ENCODE measurements at places on chromosomes 11 and 22.
A peak's percentile ranks its signal among the peaks of the same experiment; 100 is the strongest.

DNA sequence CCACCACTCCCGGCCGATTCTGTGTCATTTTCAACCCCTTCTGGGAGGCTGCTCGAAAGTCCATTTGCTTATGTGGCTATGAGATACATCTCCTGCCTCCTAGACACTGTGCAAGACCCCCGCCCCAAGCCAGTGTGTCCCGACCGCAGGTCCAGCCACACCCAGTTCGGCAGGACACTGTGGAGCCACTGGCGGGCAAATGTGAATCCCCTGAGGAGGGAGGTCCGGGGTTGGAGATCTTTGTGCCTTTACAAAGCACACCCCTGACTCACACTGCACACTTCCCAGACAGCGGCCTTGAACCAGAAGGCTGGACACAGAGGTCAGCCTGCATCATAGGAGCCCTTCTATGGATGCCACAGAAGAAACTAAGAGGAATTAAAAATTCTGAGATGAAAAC lies 17.4 kb downstream of the FXYD6 start:
- no peak for DNase-seq

DNA sequence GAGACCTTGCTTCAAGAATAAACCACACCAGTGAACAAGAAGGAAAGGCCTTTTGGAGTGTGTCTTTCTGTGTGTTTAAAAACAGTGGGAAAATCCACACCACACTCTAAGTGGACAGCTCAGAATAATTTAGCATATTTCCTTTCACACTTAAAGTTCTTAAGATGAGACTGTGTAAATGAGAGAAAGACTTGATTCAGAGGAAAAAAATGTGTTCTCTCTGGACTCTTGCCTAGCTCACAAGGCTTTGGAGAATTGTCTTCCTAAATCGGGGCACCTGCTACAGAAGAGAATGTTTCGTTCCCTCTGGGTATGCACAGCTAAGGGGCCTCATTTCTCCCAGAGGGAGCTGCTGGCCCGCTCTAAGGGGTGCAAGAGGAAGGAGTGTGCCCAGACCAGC lies 28.4 kb upstream of the CRTAM start:
- DNase-seq, result no peak

- DNase-seq, result peak; percentile 4
Observed at GRCh38 chr11:132523929-132524328, 1008.4 kb downstream of the OPCML start.

DNA sequence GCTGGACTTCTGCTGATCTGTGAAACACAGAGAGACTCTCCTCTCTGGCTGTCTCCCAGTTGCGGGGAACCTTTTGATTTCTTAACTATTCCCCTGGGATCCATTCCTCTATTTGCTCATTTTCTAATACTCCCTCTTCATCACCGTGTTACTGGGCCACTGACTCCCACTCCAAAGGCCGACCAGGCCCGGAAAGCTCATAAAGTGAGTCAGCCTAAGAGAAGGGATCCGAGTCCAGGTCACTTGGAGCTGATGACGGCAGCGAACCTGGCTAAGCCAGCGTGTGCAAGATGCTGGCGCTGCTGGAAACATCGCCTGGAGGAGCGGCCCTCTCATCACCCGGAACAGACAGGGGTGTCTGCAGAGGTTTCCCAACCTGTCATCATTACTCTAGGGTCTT lies 112.8 kb downstream of the FBXO7 start:
- DNase-seq, result peak; percentile 77

DNA sequence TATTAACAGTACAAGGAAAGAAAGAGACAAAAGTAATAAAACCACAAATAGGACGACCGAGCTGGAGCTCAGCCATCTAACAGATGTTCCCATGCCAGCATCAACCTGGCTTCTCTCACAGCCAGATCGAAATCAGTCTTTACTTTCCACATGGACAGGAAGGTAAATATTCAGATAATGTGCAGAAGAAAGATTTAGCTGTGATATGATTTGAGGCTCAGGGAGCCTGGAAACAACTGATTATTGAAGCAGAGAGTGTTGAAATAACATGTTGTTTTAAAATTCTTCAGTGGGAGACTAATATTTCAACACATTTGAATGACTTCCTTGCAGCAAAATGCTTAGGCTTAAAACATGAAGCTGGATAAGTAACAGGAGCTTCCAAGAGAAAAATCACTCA lies 546.8 kb downstream of the ETS1 start:
- DNase-seq, result no peak

DNA sequence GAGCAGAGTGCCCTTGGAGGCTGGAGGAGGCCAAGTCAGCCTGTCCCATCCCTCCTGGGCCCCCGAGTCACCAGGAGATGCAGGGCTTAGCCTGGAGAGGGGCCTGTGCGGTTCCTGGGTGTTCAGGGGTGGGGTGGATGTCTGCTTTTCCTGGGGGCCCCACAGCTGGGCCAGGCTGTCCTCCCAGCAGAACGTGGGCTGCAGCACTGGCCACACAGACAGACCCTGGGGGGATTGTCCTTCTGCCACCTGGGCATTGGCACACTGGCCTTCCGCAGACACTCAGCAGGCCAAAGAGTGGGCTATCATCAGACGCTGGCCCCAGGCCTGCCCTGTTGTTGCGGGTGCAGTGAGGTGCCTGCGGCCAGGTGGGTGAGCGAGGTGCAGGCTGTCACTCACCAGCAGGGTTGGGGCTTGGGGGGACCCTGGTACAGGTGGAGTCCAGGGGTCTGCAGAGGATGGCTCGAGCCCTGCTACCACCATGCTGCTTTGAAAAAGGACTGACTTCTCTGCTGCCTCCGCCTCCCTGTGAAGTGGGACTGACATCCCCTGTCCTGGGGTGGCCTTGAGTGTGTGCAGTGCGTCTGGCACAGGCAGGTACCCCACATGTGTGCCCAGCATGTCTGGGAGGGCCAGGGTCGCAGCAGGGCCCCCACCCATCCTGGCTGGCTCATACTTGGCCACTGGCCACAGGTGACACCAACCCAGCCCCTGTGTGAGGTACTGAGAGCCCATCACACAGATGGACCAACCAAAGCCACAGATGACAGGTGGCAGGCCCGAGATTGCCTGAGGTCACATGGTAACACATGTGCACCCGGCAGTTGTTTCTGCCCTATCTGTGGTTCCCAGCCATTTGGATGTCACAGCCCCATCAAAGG lies 39.0 kb upstream of the KCNQ1OT1 start:
- no peak for DNase-seq

DNA sequence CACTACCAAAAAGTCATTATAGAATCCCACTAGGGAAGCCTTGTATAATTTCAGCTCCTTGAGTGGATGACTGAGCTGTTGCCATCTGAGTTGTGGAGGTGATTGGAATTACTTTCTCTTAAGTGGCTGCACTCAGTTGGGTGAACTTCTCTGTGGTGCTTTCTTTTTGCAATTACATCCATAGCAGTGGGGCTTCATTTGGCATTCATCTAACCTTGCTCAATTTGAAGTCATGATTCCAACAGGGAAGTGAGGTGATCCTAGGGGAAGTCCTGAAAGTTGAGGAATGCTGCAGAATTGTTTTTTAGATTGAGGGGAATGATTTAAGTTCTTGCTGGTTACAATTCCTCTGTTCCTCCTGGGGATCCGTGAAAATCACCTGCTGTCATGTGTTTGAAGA lies 39.6 kb downstream of the ARHGAP42 start:
- no peak for DNase-seq

DNA sequence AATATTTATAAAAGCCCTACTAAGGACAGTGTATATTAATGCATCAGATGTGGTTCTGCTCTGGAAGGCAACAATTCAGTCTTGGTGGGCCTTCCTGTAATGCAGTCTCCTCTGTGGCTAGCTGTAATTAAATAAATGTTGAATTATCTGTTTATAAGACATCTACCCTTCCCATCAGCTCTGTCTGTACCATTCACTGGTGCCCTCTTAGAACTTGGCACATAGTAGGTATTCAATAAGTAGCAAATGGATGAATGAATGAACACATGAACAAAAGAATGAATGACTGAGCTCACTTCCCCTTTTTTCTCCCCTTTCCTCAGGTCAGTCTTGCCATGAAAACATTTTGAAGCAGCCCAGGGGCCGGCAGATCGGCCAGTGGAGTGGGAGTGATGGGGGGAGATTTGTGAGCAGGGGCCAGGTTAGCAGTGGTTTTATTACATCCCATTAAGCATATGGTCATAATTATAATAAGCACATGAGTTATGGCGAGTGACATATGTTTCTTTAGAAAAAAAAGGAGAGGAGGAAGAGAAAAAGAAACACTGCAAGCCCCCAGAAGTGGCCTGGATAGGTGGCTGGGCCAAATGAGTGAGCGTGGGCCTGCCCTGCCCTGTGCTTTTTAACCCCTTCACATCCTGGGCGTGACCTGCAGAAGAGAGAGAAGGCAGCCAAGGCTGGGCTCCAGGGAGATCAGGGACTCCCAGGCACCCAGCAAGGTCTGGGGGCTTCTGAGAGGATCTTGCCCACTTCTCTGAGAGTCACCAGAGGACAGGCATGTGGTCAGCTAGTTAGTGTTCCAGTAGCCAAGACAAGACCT lies 48.6 kb upstream of the CD82 start:
- no peak for DNase-seq

- no peak for DNase-seq
Observed at GRCh38 chr11:90753546-90753945, 530.7 kb upstream of the CHORDC1 start.

DNA sequence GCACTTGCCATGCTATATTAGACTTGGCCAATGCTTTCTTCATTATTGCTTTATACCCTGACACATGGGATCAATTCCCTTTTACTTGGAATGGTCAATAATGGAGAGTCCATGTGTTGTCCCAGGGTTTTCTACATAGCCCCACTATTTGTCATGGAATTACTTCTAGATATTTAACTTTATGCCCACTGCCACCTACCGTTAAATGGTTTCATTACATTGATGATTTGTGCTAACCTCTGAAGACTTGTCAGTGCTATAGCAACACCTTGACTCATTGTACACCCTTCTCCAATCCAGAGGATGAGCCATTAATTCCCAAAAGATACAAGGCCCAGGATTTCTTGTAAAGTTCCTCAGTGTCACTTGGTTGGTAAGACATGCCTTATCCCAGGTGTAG lies 31.4 kb upstream of the SLC22A25 start:
- peak; percentile 11 for DNase-seq

GRCh38 chr11:117143871-117144476 lies at the start of gene PAFAH1B2:
Gene PAFAH1B2 (plus strand): TSS chr11:117144287. CDS start chr11:117152448, 8,161 bp downstream.
- DNase-seq, result peak; percentile 93

- DNase-seq, result no peak
Observed at GRCh38 chr11:56782167-56782847, 33.8 kb upstream of the OR9G4 start.

GRCh38 chr22:38074181-38075104 lies 9.5 kb downstream of the SLC16A8 start:
- no peak for DNase-seq

DNA sequence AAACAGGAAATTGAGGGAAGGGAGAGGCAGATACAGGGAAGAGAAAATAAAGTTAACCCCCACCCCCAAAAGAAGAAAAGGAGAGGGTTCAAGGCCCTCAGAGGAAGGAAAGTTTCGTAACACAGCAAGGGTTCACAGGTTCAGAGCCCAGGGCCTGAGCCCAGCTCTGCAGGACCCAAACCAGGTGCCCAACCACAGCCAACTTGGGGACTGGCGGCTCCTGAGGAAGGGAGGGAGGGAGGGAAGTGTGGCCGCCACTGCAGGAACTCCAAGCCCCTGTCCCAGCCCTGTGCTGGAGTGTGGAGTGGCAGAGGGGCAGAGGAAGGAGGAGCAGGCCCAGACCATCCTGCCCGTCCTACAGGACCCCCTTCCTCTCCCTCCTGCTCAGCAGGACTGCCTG lies 59.2 kb downstream of the ELFN2 start:
- DNase-seq, result no peak

Measured in M059J (cell line).